ENCODE measurements at places on chromosomes 2 and 18.

GRCh38 chr2:197954328-197954727 lies 149.9 kb downstream of the PLCL1 start:
- DNase-seq, result no peak

- no peak for DNase-seq
These were observed 99.7 kb upstream of the RFX8 start for GRCh38 chr2:101574622-101575021.

DNA sequence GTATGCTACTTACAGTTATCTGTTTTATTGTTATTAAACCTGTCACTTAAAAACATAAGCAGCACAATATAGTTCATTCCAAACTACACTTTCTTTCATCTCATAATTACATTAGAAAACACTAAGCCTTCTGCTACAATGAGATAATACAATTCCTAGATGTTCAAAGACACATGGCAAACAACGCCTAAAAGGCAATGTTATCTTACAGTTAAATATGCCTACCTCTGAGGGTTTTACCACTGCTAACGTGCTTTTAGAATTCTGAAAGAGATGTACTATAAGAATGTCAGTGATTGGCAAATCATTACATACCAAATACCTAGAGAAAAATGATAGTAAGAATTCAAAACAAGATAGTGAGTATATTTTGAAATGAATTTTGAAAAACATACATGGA lies 46.8 kb upstream of the SPOPL start:
- DNase-seq, result no peak

GRCh38 chr2:241803387-241804325 lies 5.3 kb upstream of the NEU4 start:
- peak; percentile 66 for DNase-seq

DNA sequence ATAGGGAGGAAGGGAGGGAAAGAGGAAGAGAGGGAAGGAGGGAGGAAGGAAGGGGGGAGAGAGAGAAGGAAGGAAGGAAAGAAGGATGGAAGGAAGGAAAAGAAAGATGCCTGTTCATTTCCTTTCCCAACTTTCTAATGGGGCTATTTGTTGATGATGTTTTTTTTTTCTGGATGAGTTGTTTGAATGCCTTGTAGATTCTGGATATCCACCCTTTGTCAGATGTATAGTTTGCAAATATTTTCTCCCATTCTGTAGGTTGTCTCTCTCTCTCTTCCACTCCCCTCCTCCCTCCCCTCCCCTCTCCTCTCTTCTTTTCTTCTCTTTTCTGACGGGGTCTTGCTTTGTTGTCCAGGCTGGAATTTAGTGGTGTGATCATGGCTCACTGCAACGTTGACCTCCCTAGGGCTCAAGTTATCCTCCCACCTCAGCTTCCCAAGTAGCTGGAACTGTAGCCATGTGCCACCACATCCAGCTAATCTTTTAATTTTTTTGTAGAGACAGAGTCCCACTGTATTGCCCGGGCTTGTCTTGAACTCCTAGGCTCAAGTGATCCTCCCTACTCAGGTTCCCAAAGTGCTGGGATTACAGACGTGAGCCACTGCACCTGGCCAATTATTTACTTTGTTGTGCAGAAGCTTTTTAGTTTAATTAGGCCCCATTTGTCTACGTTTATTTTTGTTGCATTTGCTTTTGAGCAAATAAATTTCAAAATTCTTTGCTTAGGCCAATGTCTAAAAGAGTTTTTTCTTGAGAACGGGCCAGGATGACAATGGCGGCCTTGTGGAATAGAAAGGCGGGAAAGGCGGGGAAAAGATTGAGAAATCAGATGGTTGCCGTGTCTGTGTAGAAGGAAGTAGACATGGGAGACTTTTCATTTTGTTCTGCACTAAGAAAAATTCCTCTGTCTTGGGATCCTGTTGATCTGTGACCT lies 57.3 kb upstream of the FAM117B start:
- DNase-seq, result no peak

GRCh38 chr2:79604748-79605147 lies 91.9 kb downstream of the CTNNA2 start:
- DNase-seq, result no peak

GRCh38 chr2:241773511-241774418 lies 2.9 kb upstream of the GAL3ST2 start:
- DNase-seq, result no peak

DNA sequence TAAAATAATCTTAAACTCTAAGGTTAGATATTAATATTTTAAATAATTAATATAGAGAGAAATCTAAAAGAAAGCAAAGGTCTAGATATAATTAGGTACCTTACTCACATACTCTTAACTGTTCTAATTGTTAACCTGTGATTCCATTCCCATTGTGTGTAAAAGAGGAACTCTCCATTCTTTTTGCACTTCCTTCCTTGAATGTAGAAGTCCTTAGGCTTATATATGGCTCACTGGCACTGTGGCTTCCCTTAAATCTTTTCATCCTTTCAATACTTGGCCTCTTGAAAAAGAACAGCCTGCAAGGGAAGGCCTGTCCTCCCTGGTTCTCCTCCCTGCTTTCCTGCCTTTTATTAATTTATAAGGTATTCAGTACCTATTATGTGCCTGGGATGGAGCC lies 182.8 kb upstream of the FOSL2 start:
- DNase-seq, result no peak

- peak; percentile 39 for DNase-seq
These were observed 564 bp downstream of the GCC2 start for GRCh38 chr2:108449410-108450130.

GRCh38 chr2:1704631-1705556 lies 39.4 kb downstream of the PXDN start:
- no peak for DNase-seq

GRCh38 chr2:237124820-237125219 lies 39.1 kb downstream of the COPS8 start:
- DNase-seq, result no peak

DNA sequence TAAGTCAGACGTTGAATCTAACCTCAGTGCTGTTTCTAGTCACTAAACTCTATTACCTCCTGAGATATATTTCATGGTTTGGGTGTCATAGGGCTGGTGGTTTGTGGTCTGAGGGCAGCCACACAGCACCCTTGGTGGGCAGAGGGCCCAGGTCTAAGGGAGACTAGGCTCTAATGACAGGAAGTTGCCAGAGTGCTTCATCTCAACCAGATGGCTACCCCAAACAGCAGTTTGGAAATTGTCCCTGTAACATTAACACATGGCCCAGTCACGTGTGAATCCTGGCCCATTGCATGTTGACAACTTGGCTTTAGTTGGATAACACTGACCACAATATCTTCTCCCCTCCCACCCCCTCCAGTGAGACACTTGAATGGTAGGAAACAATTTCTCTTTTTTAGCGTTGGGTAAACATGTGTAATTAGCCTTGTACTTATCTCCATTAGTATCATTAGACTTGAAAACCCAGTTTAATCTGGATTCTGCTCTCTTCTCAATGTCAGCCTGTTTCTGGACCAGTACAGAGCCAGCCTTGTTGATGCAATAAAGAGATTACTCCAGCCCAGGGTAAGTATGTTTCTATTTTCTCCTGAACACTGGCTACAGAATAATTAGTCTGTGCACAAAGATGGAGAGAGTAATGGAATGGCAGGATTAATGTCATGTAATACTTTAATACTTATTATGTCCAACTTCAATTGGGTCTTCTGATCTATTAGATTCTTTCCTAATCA lies 187.8 kb upstream of the SIX3 start:
- no peak for DNase-seq

GRCh38 chr2:224347176-224348051 lies 54.5 kb downstream of the FAM124B start:
- DNase-seq, result no peak

- no peak for DNase-seq
These were observed 158.1 kb downstream of the DOCK10 start for GRCh38 chr2:224884188-224884587.

GRCh38 chr2:232979871-232980461 lies 33.1 kb downstream of the NGEF start:
- DNase-seq, result no peak

DNA sequence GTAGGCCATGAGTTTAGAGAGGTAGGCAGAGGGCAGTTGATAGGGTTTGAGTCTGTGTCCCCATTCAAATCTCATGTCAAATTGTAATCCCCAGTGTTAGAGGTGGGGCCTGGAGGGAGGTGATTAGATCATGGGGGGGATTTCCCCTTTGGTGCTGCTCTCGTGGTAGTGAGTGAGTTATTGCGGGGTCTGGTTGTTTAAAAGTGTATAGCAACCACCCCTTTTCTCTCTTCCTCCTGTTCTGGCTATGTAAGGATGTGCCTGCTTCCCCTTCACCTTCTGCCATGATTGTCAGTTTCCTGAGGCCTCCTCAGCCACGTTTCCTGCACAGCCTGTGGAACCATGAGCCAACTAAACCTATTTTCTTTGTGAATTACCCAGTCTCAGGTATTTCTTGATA lies 25.5 kb downstream of the MARCHF4 start:
- DNase-seq, result peak; percentile 36

DNA sequence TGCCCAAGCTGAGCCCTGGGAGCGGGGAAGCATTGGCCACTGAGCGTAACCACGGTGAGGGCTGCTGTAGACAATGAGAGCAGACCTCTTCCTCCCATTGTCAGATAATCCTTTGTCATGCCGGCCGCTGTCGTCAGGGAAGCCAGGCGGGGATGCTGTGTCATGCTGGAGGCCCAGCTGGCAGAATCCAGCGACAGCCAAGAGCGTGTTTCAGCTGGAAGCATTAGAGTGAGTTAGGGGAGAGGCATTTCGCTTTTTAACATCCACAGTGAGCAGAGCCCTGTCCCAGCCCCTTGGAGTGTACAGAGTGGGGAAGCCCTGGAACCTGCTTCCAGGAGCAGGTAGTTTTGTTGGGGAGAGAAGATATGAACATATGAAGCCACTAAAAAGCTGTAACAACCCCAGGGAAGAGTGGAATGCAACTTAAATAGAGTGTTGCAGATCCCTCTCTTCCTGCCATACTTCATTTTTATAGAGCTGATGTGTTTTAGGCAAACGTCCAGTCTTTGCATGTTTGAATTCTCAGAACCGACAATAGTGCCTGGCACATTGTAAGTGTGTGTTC lies 7.0 kb downstream of the CTIF start:
- no peak for DNase-seq

DNA sequence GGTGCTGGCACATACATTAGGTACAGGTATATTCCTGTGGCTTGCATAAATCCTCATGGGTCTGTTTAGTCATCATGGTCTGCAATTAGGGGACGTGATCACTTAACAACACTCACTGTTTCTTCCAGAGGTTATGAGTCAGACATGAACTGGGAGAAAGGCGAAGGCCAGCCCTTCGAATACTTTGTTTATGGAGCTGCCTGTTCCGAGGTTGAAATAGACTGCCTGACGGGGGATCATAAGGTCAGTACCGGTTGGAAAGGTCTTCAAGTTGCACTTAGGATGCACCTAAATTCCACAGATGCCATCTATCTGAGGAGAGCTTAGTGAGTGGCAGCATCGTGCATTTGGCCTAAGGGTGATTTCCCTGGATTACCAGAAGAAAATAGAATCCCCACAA lies 76.9 kb downstream of the AOX1 start:
- no peak for DNase-seq

DNA sequence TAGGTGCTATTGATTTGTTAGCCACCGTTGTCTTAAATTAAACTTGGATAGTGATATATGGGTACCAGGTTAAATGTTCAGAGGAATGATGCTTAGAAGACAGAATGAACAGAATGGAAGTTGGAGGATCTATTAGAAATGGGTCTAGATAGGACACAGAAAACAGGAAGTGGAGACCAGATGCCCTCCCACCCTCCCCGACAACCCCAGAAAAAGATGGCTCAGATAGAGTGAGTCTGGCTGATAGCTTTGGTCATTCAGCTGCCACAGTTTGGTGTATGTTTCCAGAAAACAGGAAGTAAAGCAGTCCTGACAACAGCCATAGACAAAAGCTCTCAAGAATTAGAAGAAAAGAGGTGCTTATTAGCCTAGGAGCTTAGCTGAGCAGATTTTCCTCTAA lies 71.5 kb upstream of the DSG1 start:
- no peak for DNase-seq

GRCh38 chr18:58996131-58996641 lies 131.5 kb downstream of the ZNF532 start:
- DNase-seq, result no peak

GRCh38 chr2:8162552-8162951 lies 519.3 kb upstream of the ID2 start:
- no peak for DNase-seq

- no peak for DNase-seq
These were observed 88.7 kb downstream of the COBLL1 start for GRCh38 chr2:164752956-164753355.

DNA sequence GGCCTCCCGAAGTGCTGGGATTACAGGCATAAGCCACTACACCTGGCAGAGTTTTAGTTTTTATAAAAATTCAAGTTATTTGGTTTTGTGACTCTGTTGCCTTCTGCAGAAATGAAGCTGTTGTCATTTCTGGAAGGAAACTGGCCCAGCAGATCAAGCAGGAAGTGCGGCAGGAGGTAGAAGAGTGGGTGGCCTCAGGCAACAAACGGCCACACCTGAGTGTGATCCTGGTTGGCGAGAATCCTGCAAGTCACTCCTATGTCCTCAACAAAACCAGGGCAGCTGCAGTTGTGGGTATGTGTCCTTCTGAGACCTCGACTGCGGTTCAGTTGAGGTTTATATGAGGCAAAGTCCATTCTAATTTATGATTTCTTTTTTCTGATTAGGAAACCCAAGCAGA lies 7.2 kb downstream of the MTHFD2 start:
- peak; percentile 31 for DNase-seq

- no peak for DNase-seq
These were observed 201.7 kb upstream of the STK17B start for GRCh38 chr2:196372811-196373664.

DNA sequence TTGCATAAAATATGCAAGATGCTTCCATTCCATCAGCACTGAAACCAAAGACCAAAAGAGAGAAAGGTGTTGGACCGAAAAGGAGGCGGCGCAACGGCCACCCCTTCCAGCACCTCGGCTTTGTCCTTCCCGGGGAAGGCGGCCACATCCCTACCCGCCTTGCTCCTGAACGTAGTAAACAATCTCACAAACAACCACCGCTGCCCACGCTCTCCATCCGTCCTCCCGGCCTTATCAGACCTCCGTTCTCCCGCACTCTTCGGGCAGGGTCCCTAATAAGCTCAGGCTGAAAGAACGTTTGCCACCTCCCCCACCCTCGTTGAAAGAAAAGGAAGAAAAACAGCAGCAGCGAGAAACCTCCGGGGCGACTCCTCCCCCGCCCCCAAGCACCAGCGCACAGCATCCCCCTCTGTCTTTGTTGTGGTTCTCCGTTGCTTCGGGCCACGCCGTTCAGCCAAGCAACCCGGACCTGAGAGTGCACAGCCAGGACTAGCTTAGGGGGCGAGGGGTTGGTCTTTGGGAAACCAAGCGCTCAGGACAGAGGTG lies 4.4 kb downstream of the EVX2 start:
- no peak for DNase-seq

GRCh38 chr2:23292024-23292423 lies 93.0 kb upstream of the KLHL29 start:
- no peak for DNase-seq
